Muscle of leg (tissue), 16 donors: ENCODE measurements at places on chromosomes 6 and 20. TPM values are rescaled to one million over a fixed set of nuclear protein-coding genes. Genes with fewer than 3 reads are reported as not detected.

GRCh38 chr6:169344750-169345065 lies 91.1 kb upstream of the THBS2 start:
- peak; percentile 96 for DNase-seq

DNA sequence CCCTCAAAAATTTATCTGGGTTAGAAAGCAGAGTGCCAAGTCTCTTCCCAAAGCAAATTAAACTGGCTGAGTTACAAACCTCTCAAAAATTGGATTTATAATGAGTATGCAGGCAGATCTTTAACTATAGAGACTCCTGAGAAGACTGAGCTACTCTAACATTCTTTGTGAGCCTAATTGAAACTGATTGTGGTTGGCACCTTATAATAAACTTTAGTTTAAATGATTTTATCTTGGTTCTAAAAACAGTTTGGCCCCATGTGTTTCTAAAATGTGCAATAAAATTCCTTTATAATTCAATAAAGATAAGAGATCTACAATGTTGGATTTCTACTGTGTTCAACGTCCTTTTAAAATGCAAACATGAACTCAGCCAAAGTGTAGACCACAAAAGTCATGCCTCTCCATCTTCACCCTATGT lies 480.2 kb upstream of the RNF217 start:
- DNase-seq: no peak

DNA sequence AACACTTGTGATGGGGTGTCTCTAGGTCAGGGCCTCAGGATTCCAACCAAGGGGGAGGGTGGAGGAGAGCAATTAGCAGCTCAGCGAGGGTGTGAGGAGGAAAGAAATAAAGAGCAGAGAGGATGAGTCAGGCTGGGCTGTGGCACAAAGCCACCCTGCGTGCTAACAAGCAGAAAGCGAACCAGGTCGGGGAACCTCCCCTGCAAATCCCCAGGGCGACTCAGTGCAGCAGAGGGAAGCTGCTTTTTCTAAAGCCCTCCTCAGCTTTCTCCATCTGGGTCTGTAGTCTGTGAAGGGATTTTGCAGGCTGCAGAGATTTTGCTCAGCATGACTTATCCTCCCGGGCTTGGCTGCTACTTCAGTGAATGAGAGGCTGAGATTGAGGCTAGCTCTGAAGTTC lies 6.6 kb upstream of the SPO11 start:
- DNase-seq: peak; percentile 35

GRCh38 chr6:19731282-19731681 lies 105.9 kb upstream of the ID4 start:
- no peak for DNase-seq

- DNase-seq: peak; percentile 60
These were observed 31.9 kb downstream of the STK35 start for GRCh38 chr20:2133318-2134183.

- DNase-seq: peak; percentile 25
These were observed 164.2 kb downstream of the ADAT2 start for GRCh38 chr6:143286251-143286795.

GRCh38 chr20:10553326-10553984 lies 118.3 kb downstream of the SLX4IP start:
- peak; percentile 77 for DNase-seq

- no peak for DNase-seq
These were observed 46.6 kb upstream of the EZR start for GRCh38 chr6:158865769-158866168.

DNA sequence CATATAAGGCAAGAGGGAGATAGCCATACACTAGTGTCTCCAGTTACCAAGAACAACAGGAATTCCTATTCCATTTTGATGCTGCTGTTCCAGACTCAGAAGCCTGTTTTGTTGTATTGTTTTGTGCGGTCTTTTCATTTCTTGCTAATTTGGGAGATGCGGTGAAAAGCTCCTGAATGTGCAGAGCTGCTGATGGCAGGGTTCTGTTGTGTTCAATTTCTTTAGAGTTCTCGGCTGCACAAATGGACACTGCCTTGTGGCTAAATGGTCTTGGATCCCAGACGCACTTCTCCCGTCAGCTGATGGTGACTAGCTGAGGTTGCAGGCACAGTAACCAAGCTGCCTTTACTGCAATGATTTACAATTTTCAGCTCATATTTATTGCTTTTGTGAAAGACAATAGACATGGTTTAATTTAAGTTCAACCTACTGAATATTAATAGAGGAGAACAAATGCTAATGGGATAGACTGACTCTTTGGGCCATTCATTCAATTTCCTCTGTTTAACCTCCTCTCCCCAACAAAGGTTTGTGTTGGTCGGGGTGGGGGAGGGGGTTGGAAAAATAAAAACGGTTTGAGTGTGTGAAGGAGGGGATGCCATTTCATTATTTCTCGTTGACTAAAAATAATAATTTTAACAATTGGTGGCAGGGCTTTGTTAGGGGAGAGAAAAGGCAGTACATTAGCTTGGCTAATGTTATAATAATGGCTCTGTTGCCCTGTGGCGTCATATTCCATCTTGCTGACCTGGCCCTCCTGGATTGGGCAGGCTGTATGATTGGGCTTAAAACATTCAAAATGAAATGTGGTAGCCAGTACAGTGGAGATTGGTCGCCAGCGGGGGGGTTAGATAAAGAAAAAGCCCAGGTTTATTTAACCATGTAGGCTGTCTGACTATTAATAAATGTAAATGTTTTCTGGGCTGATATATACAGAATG lies 159.5 kb downstream of the JARID2 start:
- no peak for DNase-seq

GRCh38 chr6:31969712-31970603 lies 2.0 kb downstream of the DXO start:
- no peak for DNase-seq

DNA sequence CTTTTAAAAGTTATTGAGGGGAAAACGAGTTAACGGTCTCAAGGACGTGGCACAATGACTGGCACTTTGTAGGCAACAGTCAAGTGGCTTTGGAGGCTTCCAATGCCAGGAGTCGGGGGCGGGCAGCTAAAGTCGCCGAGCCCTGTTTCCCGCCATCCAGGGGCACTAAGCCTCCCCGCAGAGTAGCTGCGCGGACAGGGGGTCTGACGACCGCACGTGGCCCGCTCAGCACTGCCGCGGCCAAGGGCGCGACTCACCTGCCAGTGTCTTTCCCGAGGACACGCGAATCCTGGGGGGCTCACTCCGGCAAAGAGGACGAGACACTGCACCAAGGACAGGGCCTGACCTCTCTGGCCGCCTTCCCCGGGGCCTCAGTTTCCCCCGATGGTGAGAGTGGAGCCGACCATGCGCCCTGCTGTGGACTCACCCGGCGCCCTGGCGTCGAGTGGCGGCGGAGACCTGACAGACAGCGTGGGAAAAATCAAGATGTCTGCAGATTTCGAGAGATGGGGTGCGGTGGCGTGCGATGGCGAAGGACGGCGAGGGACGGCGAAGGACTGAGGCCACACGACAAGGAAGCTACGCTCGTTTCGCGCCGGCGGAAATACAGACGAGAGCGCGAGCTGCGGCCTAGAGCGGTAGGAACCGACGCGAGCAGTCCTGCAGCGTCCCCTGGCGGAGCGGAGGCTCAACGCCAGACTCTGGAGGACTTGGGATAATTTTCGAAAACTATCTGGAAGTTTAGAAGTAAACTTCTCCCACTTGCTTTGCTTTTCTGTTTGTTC lies at the start of gene SNHG17:
Gene SNHG17 (minus strand): TSS at position 559 of the 785 bp plus-strand sequence.
- peak; percentile 96 for DNase-seq

- DNase-seq: peak; percentile 76
These were observed 231.2 kb upstream of the ZFP64 start for GRCh38 chr20:52422574-52423336.

GRCh38 chr20:41512624-41513023 lies 105.6 kb downstream of the CHD6 start:
- DNase-seq: no peak

DNA sequence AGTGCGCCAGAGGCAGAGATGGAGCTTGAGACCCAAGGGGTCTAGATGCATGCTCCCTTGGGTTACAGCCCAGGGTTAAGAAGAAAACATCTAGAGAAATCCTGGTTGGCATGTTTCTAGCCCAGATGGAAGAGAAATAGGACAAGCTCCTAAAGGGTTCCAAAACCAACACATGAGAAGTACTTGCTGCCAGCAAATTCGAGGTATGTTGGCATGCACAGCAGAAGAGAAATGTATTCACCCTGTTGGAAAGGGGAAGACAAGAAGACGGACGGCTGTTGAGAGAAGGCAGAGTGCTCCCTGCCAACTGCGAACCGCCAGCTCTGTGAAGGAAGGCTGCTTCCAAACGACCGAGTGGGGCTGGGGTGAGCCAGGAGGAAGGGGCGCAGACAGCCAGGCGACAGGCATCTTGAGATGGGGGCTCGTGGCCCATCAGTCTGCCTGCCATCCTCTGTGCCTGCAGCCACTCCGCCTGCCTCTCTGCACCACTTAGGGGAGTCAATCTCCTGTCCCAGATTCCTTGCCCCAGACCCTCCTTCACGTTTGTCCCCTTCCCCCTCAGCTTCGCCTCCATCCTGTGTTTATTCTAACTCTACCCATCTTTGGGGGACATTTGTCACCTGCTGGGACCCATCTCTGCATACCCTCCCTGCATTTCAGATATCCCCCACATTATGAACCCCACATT lies 249.2 kb downstream of the CDC5L start:
- DNase-seq: peak; percentile 82

- DNase-seq: no peak
These were observed 111.9 kb downstream of the FOXO3 start for GRCh38 chr6:108672641-108673040.

- no peak for DNase-seq
These were observed 36.8 kb downstream of the PLN start for GRCh38 chr6:118584911-118585310.

- peak; percentile 52 for DNase-seq
These were observed 472 bp upstream of the PAQR8 start for GRCh38 chr6:52361414-52361944.

DNA sequence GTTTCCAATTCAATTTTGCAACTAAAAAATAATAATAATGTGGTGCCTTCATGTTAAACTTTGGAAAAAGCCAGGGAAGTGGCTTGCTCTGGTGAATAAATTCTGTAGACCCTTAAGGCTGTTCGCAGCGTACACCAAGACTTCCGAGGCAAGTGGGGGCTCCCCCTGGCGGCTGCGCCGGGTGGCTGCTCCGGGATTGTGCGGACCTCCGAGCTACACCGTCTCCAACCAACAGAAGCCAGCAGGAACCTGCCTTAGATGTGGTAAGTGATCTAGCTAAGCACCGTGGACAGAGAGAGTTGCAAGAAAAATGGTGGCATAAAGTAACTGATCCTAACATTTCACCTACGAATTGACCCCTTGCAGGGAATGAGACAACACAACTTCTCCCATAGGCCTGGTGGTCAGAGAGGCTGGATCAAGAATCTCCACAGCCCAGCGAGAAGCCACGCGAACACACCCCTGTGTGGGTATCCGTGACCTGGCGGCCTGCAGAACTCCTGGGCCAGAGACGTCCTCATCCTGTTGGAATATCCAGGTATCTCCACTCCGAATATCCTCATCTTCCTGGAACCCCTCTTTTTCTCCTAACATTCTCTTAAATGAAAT lies 69.6 kb downstream of the TBXT start:
- peak; percentile 82 for DNase-seq

DNA sequence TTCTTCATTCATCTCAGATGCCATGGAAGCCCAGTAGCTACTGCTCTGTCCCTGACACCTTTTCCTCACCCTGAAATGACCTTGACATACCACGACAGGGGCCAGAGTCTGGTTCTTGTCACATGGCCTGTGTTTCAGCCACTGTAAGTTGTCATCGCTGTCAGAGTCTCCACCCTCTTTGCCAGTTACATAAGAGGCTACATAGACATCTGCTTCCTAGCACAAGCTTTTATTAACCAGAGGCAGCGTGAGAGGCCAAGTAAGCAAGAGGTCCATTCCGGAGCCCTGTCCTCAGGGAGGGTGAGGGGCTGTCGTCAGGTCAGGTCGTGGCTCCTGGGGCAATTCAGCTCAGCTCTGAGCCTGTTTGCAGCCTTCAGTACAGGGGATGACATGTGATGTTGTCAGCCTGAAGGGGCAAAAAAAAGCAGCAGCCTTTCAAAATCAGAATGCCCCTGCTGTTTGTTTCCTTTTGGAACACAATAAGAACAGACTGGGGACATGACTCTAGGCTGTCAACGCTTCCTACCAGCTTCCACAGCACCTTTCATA lies 146.3 kb downstream of the MTFR2 start:
- peak; percentile 39 for DNase-seq

DNA sequence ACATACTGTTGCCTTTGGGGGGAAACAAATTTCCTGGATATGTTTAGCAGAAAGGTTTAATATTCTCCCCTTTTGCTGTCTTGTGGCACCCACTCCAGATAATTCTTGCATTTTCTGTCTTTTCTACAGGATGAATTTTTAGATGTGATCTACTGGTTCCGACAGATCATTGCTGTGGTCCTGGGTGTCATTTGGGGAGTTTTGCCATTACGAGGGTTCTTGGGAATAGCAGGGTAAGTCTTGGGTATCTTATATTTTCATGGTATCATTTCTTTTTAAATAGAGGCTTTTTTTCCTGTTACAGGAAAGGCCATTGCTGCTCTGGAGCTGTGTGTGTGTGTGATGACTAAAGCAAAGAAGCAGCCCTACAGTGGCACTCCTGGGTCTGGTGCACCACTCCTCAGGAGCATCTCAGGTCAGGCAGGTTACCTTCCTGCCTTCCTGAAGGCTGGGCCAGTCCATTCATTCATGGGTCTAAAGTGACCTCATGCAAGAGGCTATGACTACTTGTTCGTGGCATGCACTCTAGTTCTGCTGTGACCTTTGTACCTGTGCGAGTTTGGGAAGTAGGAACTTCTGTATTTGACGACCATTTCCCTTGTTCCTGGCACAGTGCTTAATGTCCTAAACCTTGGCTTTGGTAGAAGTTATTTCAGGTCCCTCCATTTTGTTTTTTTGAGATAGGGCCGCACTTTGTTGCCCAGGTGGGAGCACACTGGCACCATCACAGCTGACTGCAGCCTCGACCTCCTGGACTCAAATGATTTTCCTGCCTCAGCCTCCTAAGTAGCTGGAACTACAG lies 2.2 kb downstream of the RAB5IF start:
- no peak for DNase-seq

The OR2W1 gene
- total RNA-seq: not detected

The EBF4 gene
- total RNA-seq: 3.2 TPM

The PRR18 gene
- total RNA-seq: 0.22 TPM

The NRSN1 gene
- total RNA-seq: not detected

The HLA-DQA1 gene
- total RNA-seq: 2.6 TPM

The OLIG3 gene
- total RNA-seq: not detected

The PLN gene
- 3.9 TPM for total RNA-seq

The IL17F gene
- total RNA-seq: not detected

The GRM4 gene
- total RNA-seq: 1.1 TPM

The PPP1R14C gene
- total RNA-seq: 30.2 TPM

The PNPLA1 gene
- total RNA-seq: not detected
